ENCODE measurements at places on chromosomes 1 and 21. TPM values are rescaled to one million over a fixed set of nuclear protein-coding genes. Genes with fewer than 3 reads are reported as not detected.
A peak's percentile ranks its signal among the peaks of the same experiment; 100 is the strongest.

DNA sequence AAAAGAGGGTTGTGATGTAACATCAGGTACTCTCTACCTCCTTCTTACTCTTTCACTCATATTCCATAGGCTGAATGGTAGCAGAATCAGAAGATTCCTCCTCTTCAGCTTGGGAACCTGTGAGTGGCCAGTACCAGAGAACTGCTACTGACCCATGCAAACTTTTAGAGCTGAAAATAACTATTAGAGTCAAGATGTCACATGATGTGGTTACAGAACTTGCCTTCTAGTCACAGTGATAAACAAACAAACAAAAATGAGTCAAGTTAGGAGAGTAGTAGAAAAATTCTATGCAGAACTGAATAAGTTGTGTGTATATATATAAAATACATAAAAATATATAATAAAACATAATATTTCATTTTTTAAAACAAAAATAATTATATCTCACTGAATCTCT lies 47.6 kb upstream of the RGS1 start:
- no peak for DNase-seq
- no peak overlapping the region for H3K4me3 ChIP-seq
- H3K4me1 ChIP-seq = peaks cover 10% of the 10 kb centered on the region
- no peaks in the 10 kb centered on the region for H3K36me3 ChIP-seq
- no peak overlapping the region for H3K27ac ChIP-seq

DNA sequence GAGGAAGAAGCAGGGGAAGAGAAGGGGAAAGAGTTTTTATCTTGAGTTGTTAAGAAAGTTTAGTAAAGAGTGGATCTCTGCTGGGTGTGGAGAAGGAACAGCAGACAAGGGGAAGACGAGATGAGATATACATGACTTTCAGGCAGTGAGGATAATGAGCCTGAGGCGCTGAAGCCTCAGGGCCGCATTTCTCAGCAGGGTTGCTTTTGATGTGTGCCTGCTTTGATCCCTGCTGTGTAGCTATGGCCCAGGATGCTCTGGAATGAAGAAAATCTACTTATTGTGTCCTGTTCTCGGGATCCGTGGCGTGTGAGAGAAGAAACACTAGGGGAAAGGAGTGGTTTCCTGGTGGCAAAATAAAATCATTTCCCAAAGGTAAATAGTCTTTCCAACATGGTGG lies 15.1 kb upstream of the RPE65 start:
- no peak for DNase-seq
- no peaks in the 10 kb centered on the region for H3K27me3 ChIP-seq
- H3K27ac ChIP-seq = no peak overlapping the region
- no peaks in the 10 kb centered on the region for H3K4me1 ChIP-seq

GRCh38 chr1:234758851-234759250 lies 148.9 kb upstream of the IRF2BP2 start:
- no peak overlapping the region for H3K4me3 ChIP-seq
- H3K27me3 ChIP-seq = no peaks in the 10 kb centered on the region
- no peaks in the 10 kb centered on the region for H3K36me3 ChIP-seq
- DNase-seq = no peak
- no peak overlapping the region for H3K27ac ChIP-seq

GRCh38 chr1:9600861-9601834 lies 12.4 kb downstream of the TMEM201 start:
- no peak overlapping the region for H3K4me3 ChIP-seq
- no peak overlapping the region for H3K27ac ChIP-seq
- no peak for DNase-seq
- H3K27me3 ChIP-seq = no peaks in the 10 kb centered on the region

DNA sequence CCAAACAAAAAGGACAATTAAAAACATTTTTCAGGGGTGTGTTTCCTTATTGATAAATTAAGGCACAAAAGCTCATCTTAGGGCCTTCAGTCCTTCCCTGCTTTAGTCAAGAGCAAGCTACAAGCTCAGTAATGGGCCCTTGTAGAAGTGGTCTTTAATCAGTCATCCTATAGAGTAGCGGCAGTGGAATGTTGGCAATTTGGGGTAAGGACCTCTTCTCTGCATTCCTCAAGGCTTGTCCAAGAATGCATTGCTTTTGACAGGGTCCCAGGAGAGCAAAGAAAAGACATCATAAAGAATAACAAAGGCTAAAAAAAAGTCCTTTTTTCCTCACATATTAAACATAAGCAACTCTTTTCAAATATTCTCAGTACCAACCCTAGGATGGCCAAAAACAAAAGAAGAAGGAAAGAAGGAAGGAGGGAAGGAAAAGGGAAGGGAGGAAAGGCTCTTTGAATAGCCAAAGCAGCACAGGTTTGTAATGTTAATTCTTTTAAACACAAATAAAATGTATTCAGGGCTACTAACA lies 27.3 kb upstream of the CAMK1G start:
- DNase-seq = no peak
- H3K27me3 ChIP-seq = no peaks in the 10 kb centered on the region
- H3K4me3 ChIP-seq = no peak overlapping the region
- no peaks in the 10 kb centered on the region for H3K4me1 ChIP-seq
- no peak overlapping the region for H3K27ac ChIP-seq

- peak; percentile 20 for DNase-seq
- H3K27me3 ChIP-seq = no peaks in the 10 kb centered on the region
- peaks cover 12% of the 10 kb centered on the region for H3K4me1 ChIP-seq
- H3K36me3 ChIP-seq = no peaks in the 10 kb centered on the region
- peak overlapping the region; percentile 82 for H3K27ac ChIP-seq
- no peak overlapping the region for H3K4me3 ChIP-seq
These were observed 2.2 kb downstream of the SPATA6 start for GRCh38 chr1:48469616-48470480.

GRCh38 chr1:46278807-46279206 lies 24.6 kb downstream of the LRRC41 start:
- H3K27me3 ChIP-seq = no peaks in the 10 kb centered on the region
- H3K36me3 ChIP-seq = no peaks in the 10 kb centered on the region
- H3K4me3 ChIP-seq = no peak overlapping the region
- no peaks in the 10 kb centered on the region for H3K4me1 ChIP-seq
- no peak for DNase-seq

DNA sequence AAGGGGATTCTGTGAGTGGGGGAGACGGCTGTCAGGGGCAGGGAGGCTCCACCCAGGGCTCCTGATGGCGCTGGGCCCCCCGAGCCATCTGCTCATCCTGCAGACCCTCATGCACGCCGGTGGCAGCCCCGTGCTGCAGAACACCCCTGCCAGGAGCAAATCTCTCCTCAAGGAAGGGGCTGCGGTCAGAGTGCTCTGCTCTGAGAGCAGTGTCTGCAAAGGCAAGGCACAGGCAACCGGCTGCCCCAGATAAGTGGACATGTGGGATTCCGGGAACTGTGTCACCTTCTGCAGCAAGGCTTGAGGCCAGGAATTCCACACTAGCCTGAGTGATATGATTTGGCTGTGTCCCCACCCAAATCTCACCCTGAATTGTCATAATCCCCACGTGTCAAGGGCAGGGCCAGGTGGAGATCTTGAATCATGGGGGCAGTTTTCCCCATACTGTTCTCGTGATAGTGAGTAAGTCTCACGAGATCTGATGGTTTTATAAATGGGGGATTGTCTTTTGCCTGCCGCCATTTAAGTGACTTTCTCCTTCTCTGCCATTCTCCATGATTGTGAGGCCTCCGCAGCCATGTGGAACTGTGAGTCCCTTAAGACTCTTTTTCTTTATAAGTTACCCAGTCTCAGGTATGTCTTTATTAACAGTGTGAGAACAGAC lies 101.0 kb downstream of the PDE9A start:
- H3K27me3 ChIP-seq = no peaks in the 10 kb centered on the region
- H3K4me3 ChIP-seq = no peak overlapping the region
- no peaks in the 10 kb centered on the region for H3K4me1 ChIP-seq
- no peaks in the 10 kb centered on the region for H3K36me3 ChIP-seq

DNA sequence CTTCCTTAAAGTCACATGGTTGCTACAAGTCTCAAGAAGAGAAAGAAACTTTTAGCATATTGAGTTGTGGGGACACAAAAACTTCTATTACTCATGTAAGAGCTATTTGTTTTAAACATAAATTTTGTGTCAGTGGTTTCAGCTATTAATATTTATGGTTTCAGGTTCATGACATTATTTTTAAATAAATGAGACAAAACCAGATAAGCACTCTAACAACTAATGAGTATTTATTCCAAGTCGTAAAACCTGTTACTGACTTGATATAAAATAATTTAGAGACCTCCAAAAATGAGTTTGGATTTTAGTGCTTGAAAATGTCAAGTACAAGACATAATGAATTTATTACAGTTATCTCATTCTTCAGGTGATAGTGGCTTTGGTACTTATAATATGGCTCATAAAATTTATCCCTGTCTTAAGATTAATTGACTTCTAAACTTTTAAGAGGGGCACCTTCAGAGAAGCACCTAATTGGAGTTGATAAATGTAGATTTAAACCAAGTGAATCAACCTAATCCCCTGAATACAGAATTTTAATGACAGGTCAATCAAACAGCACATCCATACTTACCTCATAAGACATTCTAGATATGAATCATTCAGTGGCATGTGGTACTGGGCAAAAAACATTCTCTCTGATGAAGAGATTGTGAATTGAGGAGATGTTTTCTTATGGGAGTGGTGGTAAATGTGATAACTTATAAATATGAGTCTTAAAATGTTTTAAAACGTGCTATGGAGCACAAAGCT lies 167.7 kb upstream of the PTGFR start:
- H3K27ac ChIP-seq = no peak overlapping the region
- no peaks in the 10 kb centered on the region for H3K4me1 ChIP-seq
- H3K4me3 ChIP-seq = no peak overlapping the region

GRCh38 chr1:34373912-34374311 lies 197.2 kb downstream of the C1orf94 start:
- no peak for DNase-seq
- no peaks in the 10 kb centered on the region for H3K36me3 ChIP-seq
- H3K27ac ChIP-seq = no peak overlapping the region
- no peak overlapping the region for H3K4me3 ChIP-seq

- H3K27ac ChIP-seq = no peak overlapping the region
- H3K36me3 ChIP-seq = no peaks in the 10 kb centered on the region
- no peaks in the 10 kb centered on the region for H3K4me1 ChIP-seq
- H3K27me3 ChIP-seq = no peaks in the 10 kb centered on the region
- no peak overlapping the region for H3K4me3 ChIP-seq
- peak; percentile 22 for DNase-seq
These were observed 35.4 kb upstream of the CD1D start for GRCh38 chr1:158145173-158145719.

- no peak for DNase-seq
- peaks cover 3% of the 10 kb centered on the region for H3K36me3 ChIP-seq
- H3K27me3 ChIP-seq = no peaks in the 10 kb centered on the region
- H3K4me1 ChIP-seq = peaks cover 21% of the 10 kb centered on the region
- peak overlapping the region; percentile 78 for H3K27ac ChIP-seq
These were observed 15.1 kb upstream of the PIGV start for GRCh38 chr1:26772687-26773086.

The CFAP107 gene
- not detected for polyA plus RNA-seq

The SMCP gene
- not detected for polyA plus RNA-seq

The SLC25A34 gene
- polyA plus RNA-seq = 0.77 TPM

The EXO1 gene
- 1.00 TPM for polyA plus RNA-seq

The C1orf210 gene
- polyA plus RNA-seq = 47.4 TPM

The ST6GALNAC3 gene
- polyA plus RNA-seq = 33.3 TPM

The EFNA1 gene
- 172 TPM for polyA plus RNA-seq

The CHODL gene
- polyA plus RNA-seq = 0.31 TPM

The ZBTB7B gene
- 13.3 TPM for polyA plus RNA-seq
